ENCODE measurements at places on chromosomes 11 and 22.

GRCh38 chr11:43268786-43269185, 43.0 kb upstream of the API5 start:
- no peak for DNase-seq

DNA sequence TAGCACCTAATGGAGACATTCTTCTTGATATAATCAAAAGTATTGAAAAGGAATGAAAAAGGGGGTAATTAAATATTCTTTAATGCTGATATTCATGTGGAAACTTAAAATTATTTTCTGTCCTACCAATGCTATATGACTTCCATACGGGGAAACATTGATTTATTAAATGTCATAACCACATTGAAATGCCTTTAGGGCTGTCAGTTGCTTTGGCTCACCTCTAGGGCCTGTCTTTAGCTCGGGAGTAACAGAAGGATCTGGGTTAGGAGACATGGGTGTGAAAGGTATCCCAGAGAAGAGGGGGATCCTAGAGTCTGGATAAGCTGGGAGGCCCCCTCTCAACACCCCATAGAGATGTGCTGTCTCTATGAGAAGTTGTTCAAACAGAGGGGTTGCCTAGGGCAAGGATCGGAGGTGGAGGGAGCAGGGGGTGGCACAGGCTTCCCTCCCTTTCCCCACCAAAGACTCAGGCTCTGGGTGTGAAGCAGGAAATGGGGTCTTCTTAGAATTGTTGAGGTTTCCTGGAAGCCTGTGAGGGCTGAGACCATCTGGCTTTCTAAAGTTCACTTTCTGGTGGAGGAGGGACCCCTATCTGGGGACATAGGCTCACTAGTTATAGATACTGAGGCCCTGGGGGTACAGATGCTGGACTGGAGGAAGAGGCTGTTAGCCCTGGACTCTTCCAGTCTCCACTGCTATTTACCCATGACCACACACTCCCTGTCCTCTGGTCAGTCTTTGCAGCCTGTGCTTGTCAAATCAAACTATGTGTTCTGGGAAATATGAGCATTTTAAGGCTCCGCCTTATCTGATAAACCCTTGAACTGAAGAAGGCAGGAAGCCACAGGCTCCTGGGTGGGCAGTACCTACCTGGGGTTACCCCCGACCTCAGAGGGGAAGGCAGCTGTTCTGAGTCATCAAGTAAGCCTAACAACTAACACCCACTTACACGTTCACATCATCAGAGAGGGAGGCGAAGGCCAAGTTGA, 55.8 kb upstream of the RRAS2 start:
- no peak for DNase-seq

- DNase-seq = no peak
Measured at GRCh38 chr22:45112136-45112879, 51.4 kb upstream of the NUP50 start.

- DNase-seq = peak; percentile 23
Measured at GRCh38 chr22:16824716-16825687, at the start of gene XKR3. Gene XKR3 (minus strand): TSS chr22:16825411. CDS start chr22:16808073, 17,338 bp downstream.

GRCh38 chr11:114259124-114259526, 37.1 kb upstream of the NNMT start:
- DNase-seq = no peak

- DNase-seq = no peak
Measured at GRCh38 chr11:26035696-26036095, 296.2 kb upstream of the ANO3 start.

DNA sequence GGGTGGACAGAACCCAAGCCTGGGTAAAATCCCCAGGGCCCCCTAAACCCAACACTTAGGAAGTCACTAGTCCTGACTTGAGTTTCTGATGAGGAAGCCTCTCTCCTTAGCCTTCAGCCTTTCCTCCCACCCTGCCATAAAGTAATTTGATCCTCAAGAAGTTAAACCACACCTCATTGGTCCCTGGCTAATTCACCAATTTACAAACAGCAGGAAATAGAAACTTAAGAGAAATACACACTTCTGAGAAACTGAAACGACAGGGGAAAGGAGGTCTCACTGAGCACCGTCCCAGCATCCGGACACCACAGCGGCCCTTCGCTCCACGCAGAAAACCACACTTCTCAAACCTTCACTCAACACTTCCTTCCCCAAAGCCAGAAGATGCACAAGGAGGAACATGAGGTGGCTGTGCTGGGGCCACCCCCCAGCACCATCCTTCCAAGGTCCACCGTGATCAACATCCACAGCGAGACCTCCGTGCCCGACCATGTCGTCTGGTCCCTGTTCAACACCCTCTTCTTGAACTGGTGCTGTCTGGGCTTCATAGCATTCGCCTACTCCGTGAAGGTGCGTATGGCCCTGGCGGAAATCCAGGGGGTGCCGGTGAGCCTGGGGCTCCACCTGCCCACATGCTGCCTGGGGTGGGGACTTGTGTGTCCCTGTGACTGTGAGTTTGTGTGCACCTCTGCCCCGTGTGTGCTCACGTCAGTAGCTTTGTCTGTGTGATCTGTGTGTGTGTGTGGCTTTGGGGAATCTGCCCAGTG, at the start of gene IFITM1:
Gene IFITM1 (plus strand): TSS at position 254 of the 767 bp plus-strand sequence. CDS start 131 bp downstream, at position 385.
- DNase-seq = no peak

GRCh38 chr22:17876306-17876831, 102.1 kb upstream of the BID start:
- DNase-seq = no peak

DNA sequence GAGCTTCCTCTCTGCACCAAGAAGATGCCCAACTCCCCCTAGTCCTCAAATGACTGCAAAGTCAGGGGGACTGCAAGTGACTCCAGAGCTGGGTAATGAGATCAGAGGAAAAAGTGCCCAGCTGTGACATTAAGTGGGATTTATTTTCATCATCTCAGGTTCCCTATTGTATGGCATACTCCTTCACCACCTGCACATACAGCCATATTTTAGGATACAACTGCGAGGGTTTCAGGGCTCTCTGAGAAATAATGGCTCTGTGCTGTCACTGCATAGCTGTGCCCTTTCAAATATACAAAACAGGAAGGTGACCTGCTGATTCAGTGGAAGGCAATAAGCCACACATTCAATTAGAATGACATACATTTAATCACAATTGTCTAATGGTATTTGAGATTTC, 45.6 kb upstream of the PLET1 start:
- DNase-seq = no peak

DNA sequence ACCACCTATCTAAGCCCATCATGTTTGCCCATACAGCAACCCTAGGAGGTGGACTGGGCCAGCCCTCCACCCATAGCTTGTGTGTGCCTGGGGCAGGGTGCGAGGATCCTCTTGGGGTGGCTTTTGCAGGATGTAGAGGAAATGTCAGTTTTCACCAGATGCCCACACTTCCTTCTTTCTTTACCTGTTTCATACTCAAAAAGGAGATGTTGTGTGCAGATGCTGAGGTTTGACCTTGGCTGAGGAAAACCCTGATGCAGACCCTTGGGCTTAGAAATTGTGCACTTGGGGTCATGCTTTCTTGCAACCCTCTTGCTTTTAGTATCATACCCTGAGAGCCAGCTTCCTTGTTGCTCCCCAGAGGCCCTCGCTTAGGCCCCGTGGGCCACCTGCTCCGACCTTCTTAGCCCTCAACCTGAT, 2.2 kb downstream of the HTR3A start:
- DNase-seq = no peak

DNA sequence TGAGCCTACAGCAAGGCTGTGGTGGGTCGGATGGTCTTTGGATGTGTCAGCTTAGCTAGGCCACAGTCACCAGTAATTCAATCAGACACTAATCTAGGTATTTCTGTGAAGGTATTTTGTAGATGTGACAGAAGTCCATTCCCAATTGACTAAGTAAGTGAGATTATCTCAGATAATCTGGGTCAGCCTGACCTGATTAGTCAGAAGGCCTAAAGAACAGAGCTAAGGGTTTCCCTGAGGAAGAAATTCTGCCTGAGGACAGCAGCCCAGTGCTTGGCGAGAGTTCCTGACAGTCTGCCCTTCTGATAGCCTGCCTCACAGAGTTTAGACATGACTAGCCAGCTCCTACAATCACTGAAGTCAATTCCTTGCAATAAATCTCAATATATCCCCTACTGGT, 28.7 kb downstream of the GUCD1 start:
- no peak for DNase-seq

DNA sequence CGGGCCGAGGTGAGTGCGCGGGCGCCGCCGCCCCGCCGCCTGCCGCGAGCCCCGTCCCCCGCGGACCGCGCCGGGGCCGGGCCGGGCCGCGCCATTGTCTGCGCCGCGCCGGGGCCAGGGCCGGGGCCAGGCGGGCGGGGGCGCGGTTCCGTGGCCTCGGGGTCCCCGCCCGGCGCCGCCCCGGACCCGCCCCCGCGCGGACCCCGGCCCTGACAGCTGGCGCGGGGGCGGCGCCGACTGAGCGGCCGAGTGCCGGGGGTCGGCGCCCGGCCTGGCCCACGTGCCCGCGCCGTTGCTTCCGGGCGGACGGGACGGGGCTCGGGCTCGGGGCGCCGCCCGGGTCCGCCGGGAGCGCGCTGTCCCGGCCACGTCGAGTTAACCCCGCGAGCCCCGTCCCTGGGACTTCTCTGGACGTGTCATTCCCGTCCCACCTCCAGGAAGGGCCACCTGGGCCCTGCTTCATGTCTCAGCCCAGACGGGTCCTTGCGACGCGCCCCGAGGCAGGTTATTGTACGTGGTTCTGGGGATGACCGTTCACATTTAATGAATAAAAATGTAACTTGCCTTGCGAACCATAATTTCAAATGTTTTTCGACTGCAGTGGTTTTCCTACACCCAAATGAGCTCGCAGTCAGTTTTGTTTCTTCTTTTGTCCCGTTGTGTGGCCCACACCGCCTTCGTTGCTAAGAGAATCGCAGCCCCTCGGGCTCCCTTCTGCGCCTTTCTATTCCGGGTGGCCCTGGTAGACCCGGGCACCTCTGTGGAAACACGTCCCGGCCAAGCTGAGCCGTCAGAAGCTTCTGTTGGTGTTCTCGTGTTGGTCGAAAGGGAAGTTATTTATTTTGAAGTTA, 562 bp downstream of the ZBED4 start:
- DNase-seq = no peak

DNA sequence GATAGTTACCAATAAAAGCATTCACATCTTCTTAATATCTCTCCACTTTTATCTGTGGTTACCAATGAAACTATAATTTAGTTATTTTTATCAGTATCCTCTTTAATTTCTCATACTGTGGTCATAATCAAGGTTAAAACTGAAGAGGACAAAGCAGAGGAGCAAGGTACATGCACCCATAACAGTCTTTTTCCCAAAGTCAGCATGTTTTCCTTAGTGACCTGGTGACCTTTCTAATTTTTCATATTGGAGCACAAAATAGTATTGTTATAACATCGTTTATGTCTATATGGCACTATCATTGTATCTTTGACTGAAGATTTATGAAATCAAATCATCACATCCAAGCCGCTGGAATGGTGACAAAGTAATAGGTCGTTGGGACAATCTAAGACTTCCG, 51.5 kb upstream of the CHORDC1 start:
- no peak for DNase-seq

DNA sequence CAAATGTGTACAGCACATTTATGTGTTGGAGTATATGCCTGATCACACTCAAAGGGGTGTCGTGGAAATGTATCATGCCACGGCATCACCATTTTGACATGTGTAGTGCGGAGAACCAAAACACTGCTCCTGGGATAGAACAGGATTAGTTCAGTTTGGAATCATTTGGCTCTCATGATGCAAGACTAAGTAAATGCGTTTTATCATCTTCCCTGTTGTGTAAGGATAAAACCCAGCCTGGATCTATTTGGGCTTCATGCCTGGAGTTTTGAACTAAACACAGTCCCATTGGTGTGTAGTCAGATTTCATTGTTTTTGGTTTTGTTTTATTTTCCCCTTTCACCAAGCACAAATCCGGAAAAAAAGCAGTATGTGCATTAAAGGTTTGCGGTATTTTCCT, 574.3 kb downstream of the NTM start:
- DNase-seq = no peak

GRCh38 chr11:111978028-111978771, 41.1 kb downstream of the DIXDC1 start:
- DNase-seq = no peak

DNA sequence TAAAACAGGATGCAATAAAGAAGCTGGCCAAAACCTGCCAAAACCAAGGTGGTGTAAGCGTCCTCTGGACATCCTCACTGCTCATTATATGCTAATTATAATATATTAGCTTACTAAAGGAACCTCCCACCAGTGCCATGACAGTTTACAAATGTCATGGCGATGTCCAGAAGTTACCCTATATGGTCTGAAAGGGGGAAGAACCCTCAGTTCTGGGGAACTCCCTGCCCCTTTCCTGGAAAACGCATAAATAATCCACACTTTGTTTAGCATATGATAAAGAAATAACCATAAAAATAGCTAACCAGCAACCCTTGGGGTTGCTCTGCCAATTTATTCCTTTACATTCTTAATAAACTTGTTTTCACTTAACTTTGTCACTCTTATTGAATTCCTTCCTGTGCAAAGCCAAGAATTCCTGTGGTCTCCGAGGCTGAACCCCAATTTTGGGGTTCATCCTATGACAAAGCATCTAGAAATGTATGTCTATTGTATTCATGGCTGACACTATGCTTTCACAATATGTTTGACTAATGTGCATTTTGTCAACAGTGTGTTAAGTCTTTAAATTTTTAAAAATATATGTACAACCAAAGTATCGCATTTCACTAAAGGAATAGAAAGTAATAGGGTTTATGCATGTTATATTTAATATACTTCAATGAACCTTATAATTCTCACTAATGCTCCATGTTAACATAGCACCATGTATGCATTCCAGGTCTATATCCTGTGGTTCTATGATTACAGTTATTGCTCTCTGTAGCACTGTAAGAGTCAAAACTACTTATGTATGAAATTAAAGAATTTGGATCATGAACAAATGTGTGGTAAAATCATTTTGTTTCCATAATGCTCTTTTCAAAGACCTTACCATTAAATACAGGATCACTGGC, 25.1 kb downstream of the LGR4 start:
- no peak for DNase-seq

- no peak for DNase-seq
Measured at GRCh38 chr11:13033760-13034533, 24.8 kb downstream of the RASSF10 start.

GRCh38 chr11:60855726-60856633, at the start of gene PTGDR2:
Gene PTGDR2 (minus strand): TSS chr11:60855950. CDS start chr11:60853722, 2,228 bp downstream.
- DNase-seq = no peak

DNA sequence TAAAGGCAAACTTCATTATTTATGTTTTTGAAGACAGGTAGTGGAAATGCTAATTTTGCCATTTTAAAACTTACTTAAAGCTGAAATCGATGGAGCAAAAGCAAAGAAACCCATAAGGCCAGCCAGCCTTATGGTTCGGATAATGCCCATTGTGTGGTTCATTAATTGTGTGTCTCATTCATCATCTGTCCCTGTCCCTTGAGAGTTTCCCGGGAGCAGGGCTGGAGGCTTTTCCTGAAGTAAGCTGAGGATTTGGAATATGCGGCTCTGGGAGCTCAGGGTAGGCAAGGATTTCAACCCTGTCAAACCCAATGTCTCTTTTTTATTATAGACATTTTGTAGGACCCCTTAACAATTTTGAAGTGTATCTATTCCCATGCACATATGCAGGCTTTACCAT, 790.0 kb upstream of the KIRREL3 start:
- no peak for DNase-seq

GRCh38 chr11:45816614-45817013, 11.7 kb downstream of the SLC35C1 start:
- DNase-seq = no peak

- no peak for DNase-seq
Measured at GRCh38 chr22:38700270-38700788, 414 bp downstream of the JOSD1 start.

GRCh38 chr11:64529559-64530520, 61.2 kb upstream of the SLC22A12 start:
- no peak for DNase-seq

- DNase-seq = no peak
Measured at GRCh38 chr11:134474070-134474860, 62.2 kb upstream of the B3GAT1 start.

GRCh38 chr11:112260490-112260889, at the start of gene PLET1:
Gene PLET1 (minus strand): TSS chr11:112260860. CDS start chr11:112260589, 271 bp downstream.
- DNase-seq = no peak

Data from epithelial cell of proximal tubule (primary cell).